ENCODE measurements at places on chromosomes 4 and X.

DNA sequence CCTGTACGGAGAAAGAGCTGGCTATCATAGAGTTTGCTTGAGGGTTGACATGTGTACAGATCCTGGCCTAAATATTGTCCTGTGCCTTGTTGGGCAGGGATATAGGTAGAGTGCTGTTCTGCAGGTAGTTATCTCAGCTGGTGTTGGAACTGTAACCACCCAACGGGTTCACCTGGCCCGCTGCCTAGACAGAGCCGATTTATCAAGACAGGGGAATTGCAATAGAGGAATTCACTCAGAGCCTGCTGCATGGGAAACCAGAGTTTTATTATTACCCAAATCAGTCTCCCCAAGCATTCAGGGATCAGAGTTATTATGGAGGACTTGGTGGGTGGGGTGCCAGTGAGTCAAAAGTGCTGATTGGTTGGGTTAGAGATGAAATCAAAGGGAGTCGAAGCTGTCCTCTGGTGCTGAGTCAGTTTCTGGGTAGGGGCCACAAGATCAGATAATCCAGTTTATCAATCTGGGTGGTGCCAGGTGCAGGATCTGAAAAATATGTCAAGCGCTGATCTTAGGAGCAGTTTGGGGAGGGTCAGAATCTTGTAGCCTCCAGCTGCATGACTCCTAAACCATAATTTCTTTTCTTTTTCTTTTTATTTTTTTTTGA lies 42.5 kb upstream of the XIAP start:
- DNase-seq: no peak

DNA sequence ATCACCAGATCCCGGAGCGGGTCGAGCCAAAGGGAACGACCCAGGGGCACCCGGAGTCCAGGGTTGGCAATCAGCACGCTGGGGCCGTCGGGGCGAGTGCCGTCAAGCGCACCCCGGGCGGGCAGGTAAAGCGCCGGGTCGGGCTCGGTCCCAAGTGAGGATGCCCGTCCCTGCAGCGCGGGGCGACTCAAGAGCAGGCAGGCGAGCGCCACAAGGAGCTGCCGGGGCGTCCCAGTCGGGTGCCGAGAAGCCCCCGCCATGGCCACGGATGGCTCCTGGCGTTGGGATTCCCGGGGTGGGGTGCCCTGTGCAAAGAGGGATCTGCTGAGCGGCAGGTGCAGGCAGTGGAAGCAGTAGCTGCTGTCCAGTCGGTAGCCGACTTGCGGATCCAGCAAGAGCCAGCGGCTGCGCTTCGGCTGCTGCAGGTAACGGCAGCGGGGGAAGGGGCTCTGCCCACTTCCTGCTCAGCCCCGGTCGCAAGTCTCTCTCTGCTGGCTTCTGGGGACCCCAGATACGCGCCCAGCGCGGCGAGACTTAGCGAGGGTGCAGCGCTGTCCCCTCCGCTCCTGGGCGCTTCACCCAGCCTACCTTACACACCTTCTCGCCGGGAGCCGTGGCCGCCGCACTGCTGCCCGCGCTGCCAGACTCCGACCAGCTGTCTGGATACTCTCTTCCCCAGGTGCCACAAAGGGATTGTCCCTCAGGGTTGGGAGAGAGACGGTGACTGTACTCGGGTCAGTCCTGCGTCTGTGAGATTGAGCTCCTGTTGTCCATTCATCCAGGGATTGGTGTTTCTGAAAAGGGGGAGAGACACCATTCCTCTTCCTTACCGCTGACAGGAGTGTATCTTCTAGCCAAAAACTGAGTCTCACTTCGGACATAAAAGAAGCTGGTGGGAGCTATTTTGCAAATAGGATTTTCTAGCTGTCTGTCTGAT lies at the start of gene FREM3:
TSS of gene FREM3 (minus strand) at position 260 of the 937 bp plus-strand sequence. CDS start at position 260, 0 bp downstream.
- no peak for DNase-seq

- no peak for DNase-seq
These were observed 75.8 kb upstream of the NHS start for GRCh38 chrX:17299206-17299605.

DNA sequence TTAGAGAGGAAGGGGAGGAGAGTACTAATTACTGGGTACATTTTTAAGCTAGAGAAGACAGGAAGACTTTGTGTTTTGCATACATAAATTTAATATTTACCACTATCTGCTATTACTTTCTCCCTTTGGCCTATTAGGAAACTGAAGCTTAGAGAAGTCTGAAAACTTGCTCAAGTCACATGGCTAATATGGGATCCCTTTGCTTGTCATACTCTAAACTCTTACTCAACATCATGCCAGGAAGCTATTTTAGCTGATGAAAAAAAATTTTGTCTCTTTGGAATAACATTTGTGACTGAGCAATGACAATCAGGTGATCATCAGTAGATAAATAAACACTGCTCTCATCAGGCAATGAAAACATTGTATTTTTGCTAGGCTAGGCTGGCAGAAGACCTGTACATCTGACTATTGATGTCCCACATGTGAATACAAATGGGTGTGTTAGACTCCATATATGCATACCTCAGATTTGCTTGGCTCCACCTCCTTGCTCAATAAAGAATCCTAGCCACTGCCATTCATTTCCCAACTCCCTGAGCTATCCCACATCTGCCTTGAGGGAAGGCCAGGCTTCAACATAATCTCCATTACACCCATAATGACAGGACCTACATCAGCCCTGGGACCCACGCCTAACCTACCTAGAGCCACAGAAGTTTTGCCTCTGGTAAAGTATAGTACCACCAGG lies 17.0 kb upstream of the DCLK2 start:
- DNase-seq: no peak

DNA sequence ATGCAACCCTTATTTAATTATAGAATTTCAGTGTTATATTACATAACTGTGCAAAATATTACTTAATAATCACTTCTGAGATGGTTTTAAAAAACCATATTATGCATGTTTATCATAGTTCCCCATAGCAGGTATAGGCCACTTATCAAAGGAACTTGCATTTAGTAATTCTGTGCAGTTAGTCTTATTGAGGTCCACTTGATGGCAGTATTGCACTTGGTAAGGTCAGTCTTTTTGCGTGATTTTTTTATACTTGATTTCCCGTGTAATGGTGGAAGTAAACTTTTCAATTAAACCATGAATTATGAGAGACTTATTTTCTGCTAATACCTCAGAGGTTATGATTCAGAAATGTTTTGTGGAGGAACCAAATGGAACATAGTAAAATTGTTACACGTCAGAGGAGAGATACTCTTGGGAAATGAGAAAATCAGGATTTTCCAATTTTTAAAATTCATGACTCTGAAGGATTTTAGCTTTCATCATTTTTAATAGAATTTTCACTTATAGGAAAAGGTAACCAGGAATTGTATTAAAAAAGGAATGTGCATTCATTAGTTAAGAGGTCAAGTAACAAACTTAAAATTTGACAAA lies 230.0 kb downstream of the CCSER1 start:
- DNase-seq: no peak

DNA sequence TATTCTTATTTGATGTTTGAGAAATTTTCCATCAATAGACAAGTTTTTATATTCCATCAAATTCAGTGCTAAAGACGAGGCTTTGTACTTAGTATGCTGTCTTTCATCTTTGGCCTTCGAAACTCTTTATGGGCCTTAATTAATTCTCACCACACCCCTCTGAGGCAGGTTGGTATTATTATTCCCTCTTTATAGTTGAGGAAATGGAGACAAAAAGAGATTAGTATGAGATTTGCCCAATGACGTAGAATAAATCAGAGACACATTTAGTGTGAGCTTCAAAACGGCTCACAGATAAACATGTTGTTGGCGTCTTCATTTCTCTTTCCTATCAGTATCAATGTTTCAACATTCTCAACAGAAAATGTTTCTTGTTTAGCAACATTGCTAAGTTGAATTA lies 35.9 kb upstream of the PTPN13 start:
- no peak for DNase-seq

DNA sequence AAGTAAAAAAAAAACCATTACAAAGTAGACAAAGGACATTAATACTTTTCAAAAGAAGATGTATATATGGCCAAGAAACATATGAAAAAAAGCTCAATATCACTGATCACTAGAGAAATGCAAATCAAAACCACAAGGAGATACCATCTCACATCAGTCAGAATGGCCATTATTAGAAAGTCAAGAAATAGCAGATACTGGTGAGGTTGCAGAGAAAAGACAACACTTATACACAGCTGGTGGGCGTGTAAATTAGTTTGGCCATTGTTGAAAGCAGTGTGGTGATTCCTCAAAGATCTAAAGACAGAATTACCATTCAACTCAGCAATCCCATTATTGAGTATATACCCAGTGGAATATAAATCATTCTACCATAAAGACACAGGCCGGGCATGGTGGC lies 39.3 kb downstream of the TASL start:
- DNase-seq: no peak

- DNase-seq: no peak
These were observed 167.8 kb downstream of the PACRGL start for GRCh38 chr4:20868108-20868507.

DNA sequence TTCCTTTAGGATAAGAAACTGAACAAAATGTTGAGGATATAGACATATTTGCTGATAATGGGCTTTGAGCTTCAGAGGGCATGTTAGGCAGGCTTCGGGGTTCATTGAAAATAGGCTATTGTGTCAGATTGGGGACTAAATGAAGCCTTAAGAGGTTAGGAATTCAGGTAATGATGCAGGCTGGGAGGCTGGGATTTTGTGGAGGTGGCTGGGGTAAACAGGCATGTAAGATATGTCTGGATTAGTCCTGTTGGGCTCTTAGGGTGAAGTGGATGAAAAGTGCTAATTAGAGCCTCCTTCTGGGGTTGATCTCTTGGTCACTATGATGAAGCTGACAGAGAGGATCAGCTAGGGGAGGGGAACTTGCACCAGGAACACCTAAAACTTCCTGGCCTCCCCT lies 80.2 kb upstream of the ESX1 start:
- no peak for DNase-seq

DNA sequence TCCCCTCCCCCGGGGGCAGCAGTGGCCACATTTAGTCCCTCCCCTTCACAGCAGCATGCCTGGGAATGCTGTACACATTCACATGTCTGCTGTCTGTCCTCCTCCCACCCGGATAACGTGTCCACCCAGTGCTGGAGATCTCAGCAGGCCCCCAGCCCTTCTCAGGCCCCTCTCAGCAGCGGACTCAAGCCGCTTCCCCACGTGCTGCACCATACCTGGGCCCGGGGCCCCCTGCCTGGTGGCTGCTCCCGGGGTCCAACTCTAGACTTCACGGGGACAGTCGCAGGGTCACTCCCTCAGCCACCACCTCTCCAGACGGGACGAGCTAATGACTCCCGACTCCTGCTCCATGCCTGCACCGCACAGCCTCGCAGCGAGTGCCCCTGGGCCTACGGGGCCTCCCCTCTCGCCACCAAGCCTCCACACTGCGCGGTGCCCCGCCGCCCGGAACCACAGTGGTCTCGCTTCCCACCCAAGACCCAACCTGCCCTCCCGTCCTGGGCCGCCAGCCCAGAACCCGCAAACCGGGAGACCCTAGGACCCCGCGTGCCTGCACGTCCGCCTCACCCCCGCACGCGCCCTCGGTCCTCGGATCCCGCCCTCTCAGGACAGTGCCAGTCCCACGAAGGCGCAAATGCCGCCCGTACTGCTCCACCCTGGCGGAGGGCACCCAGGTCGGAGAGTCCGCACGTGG lies 1.3 kb upstream of the PCGF3 start:
- DNase-seq: no peak

- no peak for DNase-seq
These were observed 84.3 kb downstream of the SPRY1 start for GRCh38 chr4:123480706-123481418.

DNA sequence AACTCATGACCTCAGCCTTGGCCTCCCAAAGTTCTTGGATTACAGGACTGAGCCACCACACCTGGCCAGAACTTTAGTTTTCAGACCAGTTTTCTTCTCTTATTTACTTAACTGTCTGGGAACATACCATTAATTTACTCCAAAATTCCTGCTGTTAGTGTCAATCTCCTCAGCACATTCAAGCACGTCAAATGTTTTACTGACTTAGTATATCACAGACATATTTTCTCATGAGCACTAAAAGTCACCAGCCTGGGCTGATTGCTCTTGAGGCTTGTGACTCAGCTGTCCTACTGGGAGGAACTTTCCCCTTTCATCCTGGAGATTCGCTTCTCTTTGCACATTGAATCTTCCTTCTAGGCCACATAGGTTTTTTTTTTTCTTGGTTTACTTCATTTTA lies 109.6 kb downstream of the PCDH18 start:
- no peak for DNase-seq

DNA sequence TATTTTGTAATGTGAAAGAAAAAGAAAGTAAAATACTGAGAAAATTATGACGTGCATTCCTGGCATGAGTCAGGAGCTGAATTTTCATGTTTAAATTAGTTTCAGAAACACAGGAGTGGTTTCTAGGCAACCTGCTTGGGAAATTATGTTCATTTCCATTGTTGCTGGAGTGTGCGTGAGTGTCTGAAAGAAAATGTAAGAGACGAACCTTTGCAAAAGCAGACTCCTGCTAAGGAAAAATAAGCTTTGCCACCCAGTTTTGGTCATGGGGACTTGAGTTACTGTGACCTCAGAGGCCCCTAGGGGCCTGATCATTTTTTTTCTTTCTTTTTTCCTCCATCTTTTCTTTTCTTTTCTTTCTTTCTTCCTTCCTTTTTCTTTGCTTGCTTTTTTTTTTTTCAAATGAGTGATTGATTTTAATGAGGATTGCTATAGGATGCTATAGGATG lies 18.8 kb upstream of the CHRNA9 start:
- DNase-seq: peak; percentile 37

GRCh38 chr4:77263247-77263646 lies 106.2 kb downstream of the CCNG2 start:
- DNase-seq: no peak
